Effector memory CD4-positive, alpha-beta T cell (primary cell): ENCODE measurements at places on chromosomes 4 and X.

DNA sequence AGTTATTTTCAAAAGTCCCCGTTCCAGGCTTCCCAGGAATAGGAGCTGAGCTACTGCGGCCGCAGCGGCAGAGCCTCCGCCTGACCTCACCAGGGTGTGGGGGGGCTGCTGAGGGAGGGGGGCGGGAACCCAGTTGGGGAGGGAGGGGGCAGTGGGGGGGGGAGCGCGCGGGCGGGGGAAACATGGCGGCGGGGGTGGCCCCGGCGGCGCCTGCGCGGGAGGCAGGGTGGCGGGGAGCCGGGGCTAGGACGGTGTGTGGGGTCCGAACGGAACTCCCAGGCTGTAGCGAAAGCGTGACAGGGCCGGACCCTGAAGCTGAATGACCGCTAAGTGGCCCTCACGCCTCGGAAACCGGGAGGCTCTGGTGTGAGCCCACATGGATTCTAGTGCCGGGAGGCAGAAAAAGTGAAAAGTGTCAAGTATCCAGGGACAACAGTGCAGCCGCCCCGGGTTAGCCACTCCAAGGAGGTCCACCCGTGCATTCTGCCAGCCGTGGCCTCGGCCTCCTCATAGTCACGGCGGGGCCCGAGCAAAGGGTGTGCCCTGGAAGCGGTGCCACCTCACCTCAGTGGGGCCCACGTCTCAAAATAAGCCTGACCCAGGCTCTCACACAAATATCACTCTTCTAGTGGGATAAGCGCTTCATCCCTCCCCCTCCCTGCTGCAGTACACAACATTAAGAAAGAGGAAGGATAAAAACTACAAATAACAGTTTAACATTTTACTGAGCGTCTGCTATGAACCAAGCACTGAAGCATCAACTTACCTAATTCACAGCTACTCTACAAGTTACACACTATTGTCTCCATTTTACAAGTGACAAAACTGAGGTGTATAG is at the start of gene KLHL13:
KLHL13 (minus strand) TSS at position 98 of the 838 bp plus-strand sequence. CDS start 88,337 bp downstream, outside the sequence.
- DNase-seq, result no peak

GRCh38 chrX:25017667-25018247 is 2.0 kb upstream of the ARX start:
- no peak for DNase-seq

- DNase-seq, result no peak
Observed at GRCh38 chrX:103378990-103379389, 2.7 kb downstream of the BEX3 start.

DNA sequence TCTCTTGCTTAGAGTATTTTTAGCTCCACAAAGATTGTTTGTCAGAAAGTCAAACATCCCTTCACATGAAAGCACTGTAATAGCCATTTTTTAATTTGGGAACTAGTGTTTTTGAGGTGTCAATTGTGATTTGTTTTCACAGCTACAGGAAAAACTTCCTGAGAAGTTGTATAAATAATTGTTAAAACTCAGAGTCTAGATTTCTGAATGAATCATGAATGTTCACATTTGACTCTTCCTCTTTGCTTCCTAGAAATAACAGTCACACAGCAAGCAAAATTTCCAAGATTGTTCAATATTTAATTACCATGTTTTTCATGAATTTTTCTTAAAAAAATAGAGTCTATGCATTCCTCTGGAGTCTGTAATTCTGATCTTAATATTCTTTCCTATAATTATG is 156.9 kb upstream of the SLC7A11 start:
- no peak for DNase-seq

GRCh38 chrX:80808881-80809411 is 731 bp downstream of the BRWD3 start:
- DNase-seq, result peak; percentile 22
